ENCODE measurements at places on chromosomes 3 and 15.
A peak's percentile ranks its signal among the peaks of the same experiment; 100 is the strongest.

DNA sequence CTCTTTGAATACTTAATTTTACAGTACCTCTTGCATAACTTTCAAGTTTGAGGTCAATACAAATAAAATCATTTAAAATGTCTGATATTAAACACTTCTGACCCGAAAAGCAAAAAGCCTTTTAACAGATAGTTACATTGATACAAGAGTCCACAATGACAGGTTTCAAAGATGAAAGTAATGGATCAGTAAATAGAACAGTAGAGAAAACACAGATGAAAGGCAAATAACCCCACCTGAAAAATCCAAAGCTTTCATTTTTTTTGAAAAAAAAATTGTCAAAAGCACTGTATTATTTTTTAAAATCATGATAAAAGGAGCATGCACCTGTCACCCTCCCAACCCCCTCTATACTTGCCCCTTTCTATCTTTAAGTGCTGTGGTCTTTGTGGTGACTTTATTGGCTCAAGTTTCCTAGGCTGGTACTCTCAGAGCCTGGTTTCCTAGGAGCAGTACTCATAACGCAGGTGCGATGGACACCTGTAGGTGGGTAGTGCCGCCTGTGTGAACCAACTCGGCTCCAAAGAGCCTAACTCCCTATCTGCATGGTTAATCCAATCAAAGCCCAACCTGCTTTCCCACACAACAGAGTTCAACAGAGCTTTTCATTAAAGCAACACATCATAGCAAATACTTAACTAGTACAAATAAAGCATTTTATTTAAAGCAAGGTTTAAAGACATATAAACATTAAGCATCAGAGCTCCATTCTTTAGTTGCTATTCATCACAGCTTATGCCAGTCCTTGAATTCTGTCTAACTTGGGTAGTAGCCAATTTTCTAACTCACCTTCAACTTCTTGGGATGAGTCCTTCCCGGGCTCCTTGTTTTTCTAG is 32.2 kb downstream of the LIPC start:
- no peak for DNase-seq

DNA sequence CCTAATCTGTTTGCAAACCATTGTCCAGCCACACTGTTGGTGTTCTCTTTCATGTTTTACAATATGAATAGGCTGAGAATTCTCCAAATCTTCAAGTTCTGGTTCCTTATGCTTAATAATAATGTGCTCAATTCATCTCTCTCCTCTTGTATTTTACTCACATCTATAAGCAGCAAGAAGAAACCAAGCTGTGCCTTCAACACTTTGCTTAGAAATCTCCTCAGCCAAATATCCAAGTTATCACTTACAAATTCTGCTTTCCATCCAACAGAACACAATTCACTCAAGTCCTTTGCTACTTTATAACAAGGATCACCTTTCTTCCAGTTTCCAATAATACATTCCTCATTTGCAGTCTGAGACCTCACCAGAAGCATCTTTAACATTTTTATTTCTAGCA is 117.5 kb downstream of the LRRC28 start:
- DNase-seq: no peak

DNA sequence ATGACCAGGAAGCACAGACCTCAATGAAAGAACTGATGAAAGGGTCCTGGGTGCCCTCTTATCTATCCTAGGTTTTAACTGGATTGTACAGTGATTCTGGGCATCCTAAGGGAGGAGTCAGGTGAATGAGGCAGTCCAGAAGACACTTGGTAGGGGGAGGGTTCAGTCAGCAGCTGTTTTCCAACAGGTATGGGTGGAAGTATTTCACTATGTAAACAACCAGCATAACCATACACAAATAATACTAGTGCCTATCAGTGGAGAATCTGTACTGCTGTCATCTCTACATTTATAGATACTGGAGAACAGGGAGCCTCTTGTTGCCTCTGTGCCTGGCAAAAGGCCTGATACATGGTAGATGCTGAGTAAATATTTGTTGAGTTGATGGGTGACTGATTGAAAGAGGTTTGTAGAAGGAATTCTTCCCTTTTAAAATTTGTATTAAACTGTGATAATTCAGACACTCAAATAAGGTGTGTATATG is 328.5 kb downstream of the RBMS3 start:
- no peak for DNase-seq

- DNase-seq: no peak
These were observed 305.3 kb downstream of the EPHB1 start for GRCh38 chr3:135100366-135100765.

- no peak for DNase-seq
These were observed 382.4 kb downstream of the SHQ1 start for GRCh38 chr3:72465853-72466252.

DNA sequence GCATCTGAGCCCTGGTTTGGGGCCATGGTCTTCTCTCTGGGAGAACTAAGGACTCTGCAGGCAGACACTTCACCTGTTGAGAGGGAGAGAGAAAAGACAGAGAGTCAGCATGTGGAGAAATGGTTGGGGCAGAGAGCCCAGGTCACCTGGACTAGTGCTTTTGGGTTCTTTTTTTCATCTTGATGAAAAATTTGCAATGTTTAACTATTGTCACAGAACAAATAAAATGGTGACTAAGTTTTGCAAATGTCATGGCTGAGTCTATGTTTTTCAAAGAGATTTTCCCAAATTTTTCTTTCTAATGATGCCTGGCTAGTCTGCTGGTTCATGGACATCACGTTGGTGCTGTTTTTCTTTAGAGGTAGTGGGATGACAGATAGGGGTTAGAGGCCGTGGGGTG is 17.8 kb downstream of the FAH start:
- DNase-seq: no peak

GRCh38 chr3:132341746-132342145 is 24.5 kb downstream of the ACP3 start:
- DNase-seq: no peak

DNA sequence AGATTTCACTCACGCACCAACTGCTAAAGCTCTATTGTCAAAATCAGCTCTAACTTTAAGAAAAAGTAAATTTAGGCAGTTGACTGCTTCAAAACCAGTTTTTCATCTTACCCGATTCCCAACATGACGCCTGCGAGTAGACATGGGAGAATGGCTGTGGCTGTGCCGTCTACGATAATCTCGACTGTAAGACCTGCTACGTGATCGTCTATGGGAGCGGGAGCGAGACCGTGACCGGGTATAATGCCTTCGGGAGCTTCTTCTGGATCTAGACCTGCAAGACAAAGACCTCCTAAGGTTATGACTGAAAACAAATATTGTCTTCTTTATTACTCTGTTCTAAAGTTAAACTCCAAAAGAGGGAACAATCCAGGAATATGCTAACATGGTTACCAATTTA is 12.5 kb downstream of the TRA2B start:
- no peak for DNase-seq

DNA sequence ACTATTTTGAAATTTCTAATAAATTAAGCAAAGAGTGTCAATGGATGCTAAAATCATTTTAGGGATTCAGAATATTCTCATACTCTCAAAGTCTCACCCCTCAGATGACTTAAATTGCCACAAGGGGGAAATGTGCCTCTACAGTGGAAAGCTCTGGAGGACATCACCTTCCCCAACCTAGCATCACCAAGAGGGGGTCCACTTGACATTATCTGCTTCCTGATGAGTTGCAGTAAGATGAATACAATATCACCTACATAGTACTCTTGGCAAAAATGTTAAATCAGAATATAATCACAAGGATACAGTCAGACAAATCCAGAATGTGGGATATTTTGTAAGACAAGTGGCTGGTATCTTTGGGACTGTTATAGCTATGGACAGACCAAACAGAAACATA is 290.1 kb downstream of the MFSD1 start:
- no peak for DNase-seq

GRCh38 chr3:156818890-156819289 is 7.3 kb upstream of the LEKR1 start:
- peak; percentile 83 for DNase-seq

- DNase-seq: peak; percentile 46
These were observed 41.1 kb upstream of the PLXNA1 start for GRCh38 chr3:126941721-126942270.

DNA sequence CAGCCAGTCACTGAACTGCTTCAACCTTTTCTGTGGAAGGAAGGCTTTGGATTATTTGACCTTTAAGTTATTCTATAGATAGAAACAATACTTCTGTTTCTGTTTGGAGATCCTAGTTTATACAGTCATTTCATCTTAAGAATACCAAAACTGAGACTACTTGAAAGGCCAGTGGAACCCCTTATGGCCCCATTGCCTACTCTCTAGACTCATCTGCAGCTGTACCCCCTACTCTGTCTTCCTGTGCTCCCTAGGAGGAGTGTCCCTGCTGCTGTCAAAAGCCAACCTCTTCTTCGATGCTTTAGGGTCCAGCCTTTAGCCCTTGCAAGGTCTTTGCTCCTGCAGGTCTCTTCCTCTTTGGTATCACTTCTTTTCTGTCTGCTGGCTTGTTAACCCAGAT is 169.6 kb downstream of the EDEM1 start:
- DNase-seq: no peak

DNA sequence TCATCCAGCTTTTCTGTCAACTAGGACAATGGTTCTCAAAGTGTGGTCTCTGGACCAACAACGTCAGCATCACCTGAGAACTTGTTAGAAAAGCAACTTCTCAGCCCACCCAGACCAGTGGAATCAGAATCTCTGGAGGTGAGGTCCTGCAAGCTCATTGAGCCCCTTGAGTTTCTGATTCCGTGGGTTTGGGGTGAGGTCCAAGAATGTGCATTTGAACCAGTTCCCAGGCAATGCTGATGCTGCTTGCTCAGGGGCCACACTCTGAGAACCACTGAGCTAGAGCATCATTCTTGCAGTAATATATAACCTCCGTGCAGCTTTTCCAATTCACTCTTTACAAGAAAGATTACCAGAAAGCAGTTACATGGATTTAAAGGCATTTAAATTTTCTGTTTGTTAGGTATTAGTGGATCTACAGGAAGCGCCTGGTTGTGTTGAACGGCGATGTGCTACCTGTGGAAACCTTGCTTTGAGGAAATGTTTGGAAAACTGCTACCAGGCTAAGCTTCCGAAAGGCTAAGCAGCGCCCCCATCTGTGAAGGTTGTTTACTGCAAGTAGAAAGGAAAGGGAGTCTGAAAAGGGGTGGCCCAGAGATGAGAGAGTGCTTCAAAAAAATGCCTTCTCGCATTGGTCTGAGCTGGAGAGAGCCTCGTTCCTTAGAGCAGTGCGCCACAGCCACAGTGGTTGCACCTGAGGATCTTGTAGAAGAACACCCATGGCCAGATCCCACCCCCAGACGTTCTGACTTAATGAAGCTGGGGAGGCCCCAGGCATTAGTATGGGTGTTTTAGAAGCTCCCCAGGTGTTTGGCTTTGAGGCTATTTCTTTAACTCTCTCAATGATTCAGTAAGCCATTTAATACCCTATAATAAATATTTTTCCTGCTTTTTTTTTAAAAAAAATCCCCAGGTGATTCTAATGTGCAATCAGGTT is 50.0 kb downstream of the RLBP1 start:
- DNase-seq: no peak

DNA sequence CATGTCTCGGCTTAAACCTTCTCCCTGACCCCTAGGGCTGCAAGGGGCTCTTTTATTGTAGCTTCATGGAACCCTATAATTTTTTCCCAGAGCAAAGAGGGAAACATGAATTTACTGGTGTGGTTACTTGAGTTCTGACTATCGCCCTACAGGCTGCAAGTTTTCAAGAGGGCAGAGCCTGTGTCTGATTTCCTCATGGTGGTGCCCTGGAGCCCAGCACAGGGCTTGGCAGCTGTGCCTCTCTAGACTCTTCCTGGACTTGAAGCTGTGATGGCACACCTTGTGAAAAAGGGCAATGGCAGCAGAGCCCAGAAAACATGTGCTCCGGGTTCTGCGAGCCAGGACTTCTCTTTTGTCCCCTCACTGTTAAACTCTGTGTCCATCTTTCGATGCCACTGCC is 34.2 kb upstream of the TF start:
- no peak for DNase-seq

- no peak for DNase-seq
These were observed 49.3 kb downstream of the ADAMTS9 start for GRCh38 chr3:64638511-64638910.

DNA sequence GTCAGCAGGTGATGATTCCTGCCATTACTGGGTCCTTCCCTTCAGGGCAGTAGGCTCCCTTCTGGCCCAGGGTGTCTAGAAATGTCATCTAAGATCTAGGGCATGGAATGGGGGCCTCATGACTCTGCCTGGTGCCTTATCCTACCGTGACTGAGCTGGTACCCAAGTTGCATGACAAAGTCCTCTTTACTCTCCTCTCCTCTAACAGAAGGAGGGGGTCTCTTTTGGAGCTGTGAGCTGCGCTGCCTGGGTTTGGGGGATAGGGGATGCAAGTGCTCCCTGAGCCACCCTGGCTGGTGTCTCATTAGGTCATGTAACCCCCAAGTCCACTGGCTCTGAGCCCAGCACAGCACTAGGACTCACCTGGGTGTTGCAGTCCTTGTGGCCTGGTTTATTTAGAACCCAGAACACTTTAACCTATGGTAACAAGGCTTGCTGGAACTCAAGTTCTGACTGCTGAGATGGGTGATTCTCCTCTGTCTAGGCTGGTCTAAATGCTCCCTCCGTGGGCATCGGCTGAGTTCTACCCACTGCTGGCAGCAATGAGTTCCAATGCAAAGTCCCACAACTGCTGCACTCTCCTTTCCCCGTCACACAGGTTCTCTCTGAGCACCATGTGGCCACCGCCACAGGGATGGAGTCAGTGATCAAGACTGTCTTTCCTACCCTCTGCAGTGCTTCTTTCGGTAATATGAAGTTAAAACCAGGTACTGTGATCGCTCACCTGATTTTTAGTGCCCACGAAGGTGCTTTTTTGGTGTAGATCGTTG is 34.0 kb downstream of the XXYLT1 start:
- DNase-seq: no peak

- no peak for DNase-seq
These were observed 68.4 kb downstream of the MEGF11 start for GRCh38 chr15:66184936-66185790.

GRCh38 chr3:47005212-47006144 is 26.0 kb downstream of the NBEAL2 start:
- no peak for DNase-seq

- DNase-seq: no peak
These were observed 76.4 kb upstream of the ETV5 start for GRCh38 chr3:186185194-186185787.

GRCh38 chr3:104132566-104133403 is 1233.9 kb upstream of the ALCAM start:
- DNase-seq: no peak

DNA sequence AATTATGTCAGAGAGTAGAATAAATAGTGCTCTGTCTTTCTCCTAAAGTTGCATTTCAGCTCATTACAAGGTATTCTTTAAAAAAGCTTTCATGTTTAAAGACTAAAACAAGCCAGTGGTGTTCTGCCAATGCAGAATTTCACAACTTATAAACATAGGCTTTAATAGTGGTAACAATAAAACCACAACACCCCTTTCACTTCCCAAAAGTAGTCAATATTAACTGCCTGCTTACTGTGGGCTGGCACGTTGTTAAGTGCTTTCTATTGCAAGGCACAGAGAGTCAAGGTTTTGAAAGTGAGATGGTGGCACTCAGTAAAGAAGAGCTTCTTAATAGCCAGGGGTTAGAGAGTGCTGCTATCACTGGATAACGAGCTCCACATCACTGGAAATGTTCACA is 8.4 kb upstream of the RTP1 start:
- no peak for DNase-seq

- DNase-seq: no peak
These were observed 662 bp upstream of the RFTN1 start for GRCh38 chr3:16514021-16514700.

- no peak for DNase-seq
These were observed 1.7 kb downstream of the NMNAT3 start for GRCh38 chr3:139676108-139676507.

Measured in mammary epithelial cell (primary cell).